ENCODE measurements at places on chromosomes 12 and 14.

GRCh38 chr12:104055686-104056388, 5.8 kb upstream of the GLT8D2 start:
- DNase-seq, result no peak

DNA sequence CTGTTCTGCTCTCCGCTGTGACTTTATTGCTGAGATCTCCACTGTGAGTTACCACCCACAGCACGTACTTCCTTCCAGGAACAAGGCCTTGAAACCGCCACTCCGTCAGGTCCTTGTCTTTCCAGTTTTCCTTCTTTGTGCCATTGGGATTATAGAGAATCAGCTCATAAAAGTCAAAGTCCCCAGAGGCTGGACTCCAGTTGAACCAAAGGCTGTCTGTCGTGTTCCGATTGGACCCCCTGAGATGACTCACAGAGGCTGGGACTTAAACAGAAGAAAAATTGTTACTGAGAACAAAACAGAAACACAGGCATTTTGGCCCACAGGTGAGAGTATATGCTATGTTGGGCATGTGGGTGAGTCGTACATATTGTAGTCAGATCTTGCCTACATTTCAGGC, 76.6 kb downstream of the PTPRB start:
- DNase-seq, result no peak

GRCh38 chr14:23633160-23633701, 2.9 kb upstream of the DHRS2 start:
- no peak for DNase-seq

- no peak for DNase-seq
Measured at GRCh38 chr14:72863216-72864006, 30.5 kb downstream of the DPF3 start.

- peak; percentile 74 for DNase-seq
Measured at GRCh38 chr12:121128908-121129810, 3.5 kb upstream of the P2RX7 start.

DNA sequence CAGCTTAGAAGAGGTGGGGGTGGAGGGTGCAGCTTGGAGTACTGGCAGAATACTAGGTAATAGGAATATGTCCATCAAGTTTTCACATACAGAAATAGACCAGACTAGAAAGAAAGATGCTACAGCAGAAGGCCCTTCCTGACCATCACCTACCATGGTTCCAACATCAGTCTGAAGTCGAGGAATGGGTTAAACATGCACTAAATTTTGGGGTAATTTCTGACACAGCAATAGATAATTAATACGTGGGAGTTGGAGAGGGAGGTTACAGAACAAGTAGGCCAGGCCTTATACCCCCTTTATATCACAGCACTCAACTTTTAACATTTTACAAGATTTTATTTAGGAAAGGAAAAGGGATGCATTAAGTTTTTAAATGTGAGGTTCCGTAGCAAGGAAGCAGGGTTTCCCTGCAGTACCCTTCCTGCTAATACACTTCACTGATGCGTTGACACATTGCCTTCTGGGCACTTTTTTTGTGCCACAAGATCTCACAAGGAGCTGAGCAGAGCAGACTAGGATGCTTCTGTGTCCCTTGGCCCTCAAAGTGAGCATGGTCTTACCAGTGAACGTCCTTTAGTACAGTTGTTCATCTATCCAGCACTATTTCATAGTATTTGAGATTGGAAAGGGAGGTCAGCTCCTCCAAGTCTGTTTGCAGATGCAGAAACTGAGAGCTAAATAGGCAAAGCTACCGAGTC, 50.8 kb downstream of the EID3 start:
- DNase-seq, result no peak

DNA sequence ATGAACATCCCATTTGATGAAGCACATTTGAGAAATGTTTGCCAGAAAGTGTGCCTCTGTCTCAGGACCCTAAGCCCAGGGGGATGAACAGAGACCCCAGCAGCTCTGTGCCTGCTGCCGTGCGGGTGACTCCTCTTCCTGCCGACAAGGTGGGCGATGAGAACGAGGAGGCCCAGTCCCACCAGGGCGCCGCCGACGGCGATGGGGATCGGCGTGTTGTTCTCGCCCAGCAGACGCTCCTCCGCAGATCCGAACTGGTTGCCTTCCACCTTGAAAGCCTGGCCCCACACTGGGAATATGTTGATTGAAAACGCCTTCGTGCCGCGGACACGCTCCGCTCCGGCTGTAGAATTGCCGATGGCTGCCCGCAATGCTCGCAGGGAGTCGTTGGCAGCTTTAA, 44.1 kb downstream of the LRTM2 start:
- no peak for DNase-seq

DNA sequence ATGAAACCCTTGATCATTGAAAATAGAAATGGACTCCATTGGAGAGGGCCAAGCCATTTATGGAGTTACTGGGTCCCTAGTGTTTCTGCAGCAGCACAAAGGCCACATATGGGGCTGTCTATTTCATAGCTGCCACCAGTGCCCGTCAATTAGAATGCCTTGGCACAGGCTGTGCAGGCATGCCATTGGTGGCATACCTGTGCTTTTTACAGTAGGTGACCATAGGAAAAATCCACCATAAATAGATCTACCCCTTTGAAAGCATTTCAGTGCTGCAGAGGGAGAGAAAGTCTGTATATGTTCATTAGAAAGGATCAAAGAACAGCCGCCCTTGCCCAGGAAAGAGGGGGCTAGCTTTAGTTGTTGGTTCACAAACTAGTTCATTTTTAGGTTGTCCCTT, 13.1 kb downstream of the MYBPC1 start:
- no peak for DNase-seq

GRCh38 chr12:122865268-122866231, 30.3 kb downstream of the HIP1R start:
- no peak for DNase-seq

- no peak for DNase-seq
Measured at GRCh38 chr12:122326586-122326985, 60.3 kb upstream of the VPS33A start.

GRCh38 chr12:11433664-11434063, 38.3 kb upstream of the PRB2 start:
- DNase-seq, result no peak
